ENCODE measurements at places on chromosomes 2 and 18.
A peak's percentile ranks its signal among the peaks of the same experiment; 100 is the strongest.

DNA sequence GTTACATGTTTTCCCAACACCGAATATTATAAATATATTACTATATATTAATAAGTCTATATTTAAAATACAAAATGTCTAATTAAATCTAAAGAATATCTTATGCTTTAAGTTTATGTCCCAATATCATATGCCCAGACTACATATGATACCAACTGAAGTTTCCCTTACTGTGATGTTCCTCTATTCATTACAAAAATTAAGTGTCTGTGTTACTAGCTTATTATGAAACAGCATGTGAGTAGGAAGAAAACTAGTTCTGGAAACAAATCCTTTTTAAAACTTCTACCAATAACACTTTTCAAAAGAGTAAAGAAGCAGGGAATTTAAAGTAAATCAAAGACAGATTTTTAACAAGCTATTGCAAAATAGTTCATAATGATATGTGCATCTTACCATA is 17.8 kb downstream of the HNRNPLL start:
- DNase-seq = no peak

- no peak for DNase-seq
Observed at GRCh38 chr2:73614105-73614504, 28.1 kb downstream of the NAT8 start.

- DNase-seq = no peak
Observed at GRCh38 chr18:70194227-70194890, 11.1 kb downstream of the RTTN start.

DNA sequence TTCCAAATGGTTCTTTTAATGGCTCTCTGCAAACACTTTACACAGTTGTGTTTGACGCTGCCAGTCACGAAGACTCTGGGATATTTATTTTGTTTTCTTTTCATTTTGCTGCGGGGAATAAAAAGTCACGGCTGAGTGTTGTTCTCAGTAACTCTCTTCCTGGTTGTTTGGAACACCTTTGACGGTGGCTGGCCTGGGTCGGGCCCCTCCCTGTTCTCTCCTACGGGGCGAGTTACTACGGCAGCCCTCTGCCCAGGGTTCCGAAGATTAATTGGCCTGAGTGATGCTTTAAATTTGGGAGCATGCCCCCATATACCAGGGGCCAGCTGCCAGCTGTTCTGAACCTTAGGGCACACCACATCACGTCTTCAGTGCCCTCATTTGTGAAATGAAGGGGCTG is 84.7 kb downstream of the GATA6 start:
- DNase-seq = no peak

DNA sequence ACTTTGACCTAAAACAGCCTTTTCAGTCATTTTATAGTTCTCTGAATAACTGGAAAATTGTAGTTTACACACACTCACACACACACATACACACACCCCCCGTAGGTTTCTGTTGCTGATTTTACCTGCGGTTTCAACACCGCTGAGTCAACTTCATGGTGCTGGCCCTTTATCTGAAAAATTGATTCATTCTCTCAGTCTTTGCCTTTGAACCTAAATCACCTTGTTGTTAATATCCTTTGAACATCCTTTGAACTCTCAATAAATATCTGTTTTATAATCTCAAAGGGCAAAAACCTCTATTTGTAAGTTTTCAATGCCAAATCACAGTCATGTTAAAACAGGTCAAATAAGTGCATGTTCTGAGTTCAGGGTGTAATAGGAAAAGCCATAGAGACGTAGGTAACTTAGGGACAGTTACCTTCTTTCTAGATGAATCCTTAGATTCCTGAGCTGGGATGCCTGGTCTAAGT is 109.0 kb upstream of the BZW1 start:
- DNase-seq = peak; percentile 41

- no peak for DNase-seq
Observed at GRCh38 chr2:156345582-156345981, 13.1 kb upstream of the NR4A2 start.

DNA sequence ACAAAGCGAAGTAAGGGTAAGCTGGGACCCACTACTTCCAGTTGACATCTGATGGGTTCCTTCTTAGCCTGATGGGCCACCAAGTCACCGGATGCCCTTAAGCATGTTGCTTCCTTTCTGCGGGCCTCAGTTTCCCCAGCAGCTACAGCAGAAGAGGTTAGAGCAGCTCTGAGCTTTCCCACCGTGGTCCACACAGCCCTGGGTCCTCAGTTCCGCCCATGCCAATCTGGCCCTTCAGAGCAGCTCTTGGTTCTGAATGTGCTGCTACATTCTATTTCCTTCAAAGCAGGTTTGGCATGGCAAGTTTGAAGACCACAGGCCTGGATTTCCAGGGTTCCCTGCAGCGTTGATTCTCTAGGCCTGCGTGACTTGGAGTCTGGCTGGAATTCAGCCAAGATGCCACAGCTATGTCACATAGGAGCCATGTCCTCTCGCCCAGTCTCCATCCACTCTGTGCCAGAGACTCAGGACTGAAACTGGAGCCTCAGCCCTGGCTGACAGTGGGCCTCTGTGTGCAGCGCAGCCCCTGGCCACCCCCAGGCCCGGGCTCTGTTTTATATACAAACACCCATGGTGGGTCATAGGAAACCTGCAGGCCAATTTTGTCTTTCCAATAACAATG is 79.6 kb downstream of the TFCP2L1 start:
- DNase-seq = no peak

GRCh38 chr2:128776461-128777195 is 458.0 kb upstream of the HS6ST1 start:
- DNase-seq = no peak

DNA sequence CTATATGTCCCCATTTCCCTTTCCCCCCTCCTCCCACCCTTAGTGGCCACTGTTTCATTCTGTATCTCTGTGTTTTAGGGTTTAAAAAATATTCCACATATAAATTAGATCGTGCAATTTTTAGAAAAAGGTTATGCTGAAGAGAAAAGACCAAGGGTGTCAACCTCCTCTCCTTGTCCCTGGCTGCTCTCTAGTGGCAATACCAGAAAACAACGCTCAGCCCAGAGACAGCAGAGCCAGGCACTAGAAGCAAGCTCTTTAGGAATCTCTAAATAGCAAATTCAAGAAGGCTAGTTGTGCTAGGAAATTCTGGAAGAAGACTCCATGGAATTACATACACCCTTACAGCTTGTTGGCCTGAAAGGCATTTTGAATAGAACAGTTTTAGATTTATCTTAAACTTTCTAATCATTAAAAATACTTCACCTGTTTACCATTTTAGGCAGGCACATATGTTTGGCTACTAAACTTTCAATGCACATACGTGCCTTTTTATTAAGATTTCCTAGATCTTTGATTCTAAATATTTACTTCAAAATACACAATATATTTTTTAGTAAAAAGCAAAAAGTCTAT is 35.1 kb upstream of the RASGRP3 start:
- peak; percentile 45 for DNase-seq

DNA sequence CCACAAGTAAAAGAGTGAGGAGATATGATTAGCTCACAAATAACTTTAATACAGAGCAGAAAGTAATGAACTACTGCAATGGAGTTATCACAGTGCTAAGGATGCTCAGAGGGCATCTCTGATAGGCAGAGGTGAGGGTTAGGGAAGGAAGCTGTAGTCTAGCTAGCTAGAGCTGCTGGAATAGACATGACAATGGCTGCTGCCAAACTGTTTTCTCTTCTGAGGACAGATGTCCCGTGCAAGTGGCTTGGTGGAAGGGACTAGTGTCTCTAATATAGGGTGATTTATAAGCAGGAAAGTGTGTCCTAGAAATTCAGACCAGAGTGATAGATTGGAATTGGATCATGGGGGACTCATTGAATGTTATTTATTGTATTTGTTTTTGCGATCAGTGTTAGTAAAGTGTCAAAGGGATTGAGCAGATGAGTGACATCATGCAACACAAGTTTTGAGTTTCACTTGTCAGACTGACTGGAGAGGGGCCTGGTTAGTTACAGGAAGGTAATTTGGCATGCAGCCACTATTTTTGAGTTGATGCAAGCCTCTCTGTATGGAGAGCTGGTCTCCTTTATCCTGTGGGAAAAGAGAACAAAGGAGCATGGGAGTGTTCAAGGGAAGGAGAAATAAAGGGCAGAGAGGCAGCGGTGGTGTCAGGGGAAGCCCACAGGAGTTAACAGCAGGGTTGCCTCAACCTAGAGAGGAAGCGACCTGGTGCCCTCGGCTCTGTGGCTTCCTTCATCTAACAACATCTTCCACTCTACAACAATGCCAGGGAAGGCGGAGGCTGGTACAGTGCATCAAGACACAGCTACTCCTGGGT is 1.9 kb downstream of the CTLA4 start:
- DNase-seq = peak; percentile 47

DNA sequence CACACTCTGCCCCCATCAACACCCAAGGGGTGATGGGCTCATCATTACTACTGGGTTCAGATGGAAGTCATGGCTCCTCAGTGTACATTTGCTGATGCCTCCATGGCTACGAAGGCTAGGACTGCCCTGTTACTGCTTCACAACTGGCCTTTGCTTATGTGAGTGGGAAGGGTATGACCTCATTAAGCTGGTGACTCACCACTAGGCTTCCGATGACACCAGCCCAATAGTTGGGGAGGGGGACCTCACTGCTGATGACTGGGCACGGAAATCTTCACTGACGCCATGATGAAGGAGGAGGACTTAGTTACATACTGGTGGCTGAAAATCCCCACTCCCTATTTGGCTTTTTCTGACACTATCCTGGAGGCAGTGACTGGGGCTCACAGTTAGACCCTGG is 263.2 kb downstream of the CMPK2 start:
- DNase-seq = no peak

DNA sequence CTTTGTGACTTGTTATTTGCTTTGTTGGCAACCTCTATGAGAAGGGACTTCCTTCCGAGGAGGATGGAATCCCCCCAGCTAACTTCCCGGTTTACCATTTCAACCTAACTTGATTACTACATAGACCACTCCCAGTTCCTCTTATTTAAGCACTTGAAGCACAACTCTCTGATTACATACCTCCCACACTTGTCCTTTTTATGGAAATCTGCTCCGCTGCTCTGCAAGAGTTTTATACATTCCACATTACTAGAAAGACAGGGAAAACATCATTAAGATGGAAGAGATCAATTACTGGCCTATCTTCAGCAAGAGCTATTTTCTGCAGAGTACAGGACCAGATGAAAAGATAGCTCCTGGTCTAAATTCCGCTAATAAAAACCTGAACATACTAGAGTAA is 160.0 kb upstream of the PGAP1 start:
- no peak for DNase-seq

DNA sequence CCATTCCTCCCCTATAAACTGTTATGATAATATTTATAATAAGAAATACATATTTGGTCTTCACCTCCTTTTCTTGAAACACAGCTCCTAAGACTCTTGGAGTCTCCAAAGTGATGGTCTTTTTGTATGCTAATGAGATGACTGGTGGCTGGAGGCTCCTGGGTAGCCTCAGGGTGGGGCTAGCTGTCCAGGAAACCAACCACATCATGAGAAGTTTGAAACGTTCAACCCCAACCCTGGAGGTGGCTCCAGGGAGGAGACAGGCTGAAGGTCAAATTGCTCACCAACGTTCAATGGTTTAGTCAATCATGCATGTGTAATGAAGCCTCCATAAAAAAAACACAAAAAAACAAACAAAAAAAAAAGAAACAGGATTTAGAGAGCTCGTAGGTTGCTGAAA is 298.7 kb upstream of the MGAT5 start:
- DNase-seq = no peak

DNA sequence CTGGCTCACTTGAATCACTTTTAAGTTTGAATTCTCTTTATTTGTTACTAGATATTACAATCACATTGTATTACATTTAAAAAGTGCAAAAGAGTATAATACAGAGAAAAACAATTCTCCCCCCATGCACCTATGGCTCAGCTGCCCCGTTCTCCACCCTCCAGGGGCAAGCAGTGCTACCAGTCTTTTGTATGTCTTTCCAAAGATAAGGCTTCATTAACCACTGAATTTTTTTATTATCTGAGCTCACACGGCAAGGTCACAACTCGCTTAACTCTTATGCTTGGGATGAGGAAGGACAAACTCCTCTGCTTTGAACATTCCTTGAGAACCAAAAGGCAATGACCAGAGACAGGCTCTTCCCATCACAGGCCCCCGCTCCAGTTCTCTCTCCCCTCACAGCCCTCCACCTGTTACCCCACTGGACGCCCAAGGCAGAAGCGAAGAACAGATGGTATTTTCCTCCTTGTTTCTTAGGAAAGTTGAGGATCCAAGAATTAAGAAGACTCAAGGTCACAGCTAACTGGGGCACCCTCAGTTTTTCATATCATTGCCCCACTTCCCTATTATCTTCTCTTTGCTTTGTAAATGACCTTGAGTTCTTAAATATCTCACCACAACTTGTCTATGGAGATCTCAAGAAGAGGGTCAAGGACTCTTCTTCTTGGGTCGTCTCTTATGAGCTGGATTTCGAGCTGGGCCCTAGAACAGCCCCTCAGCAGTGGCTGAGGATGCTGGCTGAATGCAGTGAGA is 30.1 kb downstream of the SH2D6 start:
- no peak for DNase-seq

GRCh38 chr2:70226781-70227180 is 21.6 kb downstream of the TIA1 start:
- DNase-seq = no peak

DNA sequence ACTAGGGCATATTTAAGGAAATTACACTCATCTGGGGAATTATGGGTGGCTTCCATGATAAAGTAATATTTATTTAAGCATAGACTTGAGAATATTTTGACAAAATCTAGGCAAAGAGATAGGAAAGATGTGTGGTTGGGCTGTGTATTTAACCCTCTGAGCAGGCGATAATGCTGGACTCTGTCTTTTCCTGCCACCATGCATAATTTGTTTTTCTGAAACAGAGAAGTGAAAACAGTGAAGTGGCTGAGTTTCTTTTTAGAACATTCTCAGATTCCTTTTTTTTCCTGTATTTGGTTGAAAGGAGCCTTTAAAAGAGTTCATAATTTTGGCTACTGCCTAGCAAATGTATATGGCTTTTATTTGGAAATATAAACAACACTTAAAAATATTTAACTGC is 104.8 kb upstream of the CDH19 start:
- no peak for DNase-seq

DNA sequence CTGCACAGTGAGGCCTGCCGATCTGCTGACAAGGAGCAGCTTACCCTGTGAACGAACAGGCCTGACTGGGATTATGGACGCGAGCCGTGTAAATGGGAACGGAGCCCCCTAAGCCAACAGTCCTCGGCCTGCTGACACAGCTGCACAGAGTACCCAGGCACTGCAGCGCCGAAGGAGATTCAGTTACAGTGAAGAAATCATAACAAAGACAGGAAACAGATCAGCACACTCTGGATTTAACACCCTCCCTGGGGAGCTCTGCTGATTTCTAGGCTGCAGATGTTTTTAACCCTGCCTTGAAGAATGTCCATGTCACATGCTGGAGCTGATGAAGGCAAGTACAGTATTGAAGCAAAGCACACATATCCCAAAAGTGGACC is 43.4 kb downstream of the COLEC12 start:
- no peak for DNase-seq

Data from activated CD8-positive, alpha-beta memory T cell treated with anti-CD3 and anti-CD28 coated beads, Interleukin-2, amount 50 U/mL, for 4 hours (primary cell).